ENCODE measurements at places on chromosomes 7 and 10.

- no peak for DNase-seq
Measured at GRCh38 chr10:70791386-70792039, 6.3 kb upstream of the TBATA start.

GRCh38 chr7:80087771-80088170 lies 46.9 kb upstream of the GNAI1 start:
- no peak for DNase-seq

- DNase-seq = no peak
Measured at GRCh38 chr10:121813211-121813815, 114.5 kb downstream of the ATE1 start.

DNA sequence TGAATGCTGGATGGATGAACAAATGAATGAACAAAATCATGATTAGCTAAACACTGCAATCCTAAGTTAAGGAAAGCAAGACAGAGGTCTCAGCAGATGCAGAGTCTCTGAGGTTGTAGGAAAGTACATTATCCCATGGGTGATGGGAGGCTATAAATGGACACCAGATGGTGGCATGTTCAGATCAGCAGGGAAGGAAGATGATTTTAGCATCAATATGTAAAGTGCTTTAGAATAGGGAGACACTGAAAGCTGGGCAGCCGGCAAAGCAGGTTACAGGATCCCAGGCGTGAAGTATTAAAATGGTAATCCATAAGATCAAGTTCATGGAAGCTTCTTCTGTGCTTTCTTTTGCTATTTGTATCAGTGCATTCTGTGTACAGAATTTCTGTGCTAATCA lies 7.9 kb upstream of the RAPGEF5 start:
- DNase-seq = no peak

DNA sequence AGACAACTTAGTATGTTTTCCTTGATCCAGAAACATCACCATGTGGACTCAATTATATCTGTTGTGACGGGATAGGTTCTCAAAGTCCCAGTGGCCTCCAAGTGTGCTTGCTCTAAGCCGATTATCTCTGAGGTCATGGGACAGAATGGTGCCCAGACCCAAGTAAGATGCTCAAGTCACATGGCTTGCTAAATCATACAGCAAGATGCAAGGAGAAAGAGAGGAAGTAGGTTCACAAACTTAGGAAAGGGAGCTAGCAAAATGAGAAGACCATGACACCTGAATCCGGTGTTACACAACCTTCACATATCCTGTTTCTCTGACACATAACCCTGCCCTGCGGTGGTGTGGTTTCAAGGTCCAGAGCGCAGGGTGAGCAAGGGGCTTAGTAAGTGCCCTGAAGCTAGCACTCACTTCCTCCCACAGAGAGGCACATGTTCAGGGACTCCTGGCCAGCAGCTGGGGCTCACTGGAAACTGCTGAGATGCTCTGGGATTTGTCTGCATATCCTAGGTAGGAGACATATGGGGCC lies 590.9 kb upstream of the ANKRD30A start:
- DNase-seq = peak; percentile 94

DNA sequence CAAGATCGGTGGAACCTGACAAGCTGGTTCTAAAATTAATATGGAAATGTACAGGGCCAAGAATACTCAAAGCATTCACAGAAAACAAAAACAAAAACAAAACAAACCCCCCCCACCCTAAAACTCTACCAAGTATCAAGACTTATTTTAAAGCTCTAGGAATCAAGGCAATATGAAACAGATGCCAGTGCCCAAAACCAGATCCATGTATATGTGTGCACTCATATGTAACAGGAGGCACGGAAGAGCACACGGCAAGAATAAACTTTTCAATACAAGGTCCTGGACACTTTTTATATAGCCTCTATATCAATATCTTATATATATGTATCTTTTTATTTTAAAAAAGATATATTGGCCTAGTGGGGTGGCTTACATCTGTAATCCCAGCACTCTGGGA lies 35.5 kb downstream of the KDM7A start:
- no peak for DNase-seq

DNA sequence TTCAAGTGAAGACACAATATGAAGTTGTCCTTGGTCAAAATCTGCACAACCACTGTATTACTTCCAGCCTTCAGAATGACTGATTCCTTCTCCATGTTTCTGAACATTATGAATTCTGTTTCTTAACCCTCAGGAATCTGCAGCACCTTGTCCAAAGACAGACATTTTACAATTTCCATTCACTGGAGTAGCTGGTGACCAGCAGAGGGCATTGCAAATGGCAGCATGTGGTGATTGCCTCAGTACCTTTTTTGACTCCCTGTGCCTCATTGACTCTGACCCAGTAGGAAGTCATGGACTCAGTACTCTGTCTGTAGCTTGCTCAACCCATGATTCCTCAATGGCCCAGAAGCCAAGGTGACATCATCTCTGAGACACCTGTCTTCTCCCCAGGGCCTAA lies 879 bp upstream of the VPS41 start:
- no peak for DNase-seq

- no peak for DNase-seq
Measured at GRCh38 chr10:70622981-70623844, 20.7 kb upstream of the PRF1 start.

- DNase-seq = no peak
Measured at GRCh38 chr7:93148727-93149126, 542 bp upstream of the SAMD9L start.

DNA sequence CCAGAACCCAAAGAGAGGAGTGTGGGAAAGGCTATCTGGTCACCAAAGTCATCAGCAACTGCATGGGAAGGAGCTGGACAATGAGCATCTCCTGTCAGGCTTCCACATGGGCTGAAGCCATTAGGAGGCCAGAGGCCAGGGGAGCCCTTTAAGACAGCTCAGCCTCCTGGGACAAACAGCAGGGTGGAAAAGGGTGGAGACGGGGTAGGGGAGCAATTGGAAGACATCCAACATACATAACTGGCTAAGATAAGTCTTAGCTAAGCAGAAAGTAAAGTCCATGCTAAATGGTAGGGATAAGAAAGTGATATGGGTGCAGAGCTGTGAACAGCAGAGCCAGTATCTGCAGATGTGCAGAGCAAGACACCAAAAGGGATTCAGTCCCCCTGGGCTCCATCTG lies 1.5 kb upstream of the OAT start:
- no peak for DNase-seq

- DNase-seq = no peak
Measured at GRCh38 chr7:42617071-42617765, 294.7 kb downstream of the C7orf25 start.

GRCh38 chr7:119943942-119944600 lies 328.9 kb upstream of the KCND2 start:
- DNase-seq = no peak

- no peak for DNase-seq
Measured at GRCh38 chr10:129880191-129880870, 83.7 kb downstream of the EBF3 start.

Data from naive B cell (primary cell).